Lung microvascular endothelial cell (primary cell): ENCODE measurements at places on chromosomes 1 and 21.

DNA sequence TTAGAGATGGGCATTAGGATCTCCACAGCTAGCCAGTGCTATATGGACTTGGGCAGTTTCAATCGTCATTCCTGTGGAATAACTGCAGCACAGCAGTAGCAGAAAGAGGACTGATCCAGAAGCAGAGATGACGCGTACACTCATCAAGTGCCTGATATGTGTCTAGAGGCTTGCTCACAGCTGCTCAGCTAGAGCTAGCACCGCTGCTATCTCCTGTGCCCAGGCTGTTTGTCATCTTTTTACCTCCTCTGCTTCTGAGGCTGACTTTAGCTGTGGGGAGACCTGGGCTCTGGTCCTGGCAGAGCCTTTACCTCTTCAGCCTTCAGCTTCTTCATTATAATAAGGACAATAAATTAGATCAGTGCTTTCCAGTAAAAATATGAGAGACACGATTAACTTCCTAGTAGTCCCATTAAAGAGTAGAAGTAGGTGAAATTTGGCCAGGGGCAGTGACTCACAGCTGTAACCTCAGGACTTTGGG is 5.3 kb downstream of the TENT5C start:
- no peak for DNase-seq

GRCh38 chr21:38384675-38385426 is 113.4 kb downstream of the ERG start:
- peak; percentile 39 for DNase-seq

DNA sequence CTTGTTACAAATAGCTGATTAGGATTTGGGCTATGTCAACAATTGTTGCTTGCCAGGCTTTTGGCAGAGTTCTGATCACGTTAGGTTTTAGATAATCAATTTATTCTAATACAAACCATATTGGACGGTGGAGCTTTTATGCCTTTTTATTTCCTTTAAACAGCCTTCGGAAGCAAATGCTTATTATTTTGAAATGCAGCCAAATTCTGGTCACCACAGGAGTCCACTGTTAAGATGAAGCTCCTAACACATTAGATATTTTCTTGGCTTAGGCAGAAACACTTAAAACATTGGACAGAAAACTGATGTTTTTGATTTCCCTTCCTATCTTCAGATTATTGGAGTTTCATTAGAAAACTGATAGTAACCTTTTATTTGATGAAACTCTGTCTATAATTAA is 82.9 kb downstream of the CENPF start:
- no peak for DNase-seq

DNA sequence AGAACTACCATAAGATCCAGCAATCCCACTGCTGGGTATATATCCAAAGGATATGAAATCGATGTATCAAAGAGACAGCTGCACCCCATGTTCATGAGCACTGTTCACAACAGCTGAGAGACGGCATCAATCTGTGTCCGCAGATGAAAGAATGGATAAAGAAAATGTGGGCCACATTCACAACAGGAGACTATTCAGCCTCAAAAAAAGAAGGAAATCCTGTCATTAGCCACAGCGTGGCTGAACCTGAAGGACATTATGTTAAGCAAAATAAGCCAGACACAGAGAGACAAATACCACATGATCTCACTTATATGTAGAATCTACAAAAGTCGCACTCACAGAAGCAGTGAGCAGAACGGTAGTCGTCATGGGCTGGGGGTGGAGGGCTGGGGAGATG is 99.2 kb upstream of the IFFO2 start:
- peak; percentile 31 for DNase-seq

- no peak for DNase-seq
Measured at GRCh38 chr21:25080661-25081060, 526.6 kb downstream of the MRPL39 start.

GRCh38 chr1:205700865-205701401 is 20.6 kb upstream of the SLC45A3 start:
- DNase-seq = peak; percentile 98

DNA sequence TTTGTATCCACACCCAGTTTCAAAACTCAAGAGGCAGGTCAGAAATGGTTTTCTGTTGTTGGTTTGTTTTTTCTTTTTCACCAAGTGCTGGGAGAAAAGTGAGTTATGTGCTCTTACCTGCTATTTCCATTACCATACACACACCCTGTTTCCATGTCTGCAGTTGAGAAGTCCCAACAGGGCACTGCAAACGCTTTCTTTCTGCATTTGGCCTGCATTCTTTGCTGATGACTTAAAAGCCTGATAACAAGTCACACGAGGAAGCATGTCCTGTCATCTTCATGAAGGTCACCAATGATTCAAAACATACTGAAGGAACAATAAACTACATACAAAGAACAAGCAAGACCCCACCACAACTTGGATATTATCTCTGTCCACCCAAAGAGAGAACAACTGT is 24.8 kb upstream of the KCNE1 start:
- DNase-seq = no peak

DNA sequence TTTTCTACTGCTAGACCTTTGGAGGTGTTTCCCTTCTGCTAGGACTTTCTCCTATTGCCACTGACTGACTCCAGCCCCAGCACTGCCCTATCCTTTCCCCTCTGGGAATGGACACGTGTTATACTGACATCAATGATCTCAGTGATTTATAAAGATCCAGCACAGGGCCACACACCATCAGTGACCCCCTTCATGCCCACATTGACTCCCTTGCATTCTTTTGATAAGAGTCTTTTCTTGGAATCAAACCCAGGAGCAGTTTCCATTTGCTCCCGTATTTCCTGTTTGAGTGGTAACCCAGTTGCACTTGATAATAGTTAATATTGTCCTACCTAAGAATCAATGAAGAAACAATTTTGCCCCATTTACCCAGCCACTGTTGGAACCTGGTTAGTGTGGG is 501.0 kb upstream of the USP24 start:
- DNase-seq = no peak

GRCh38 chr1:108034396-108034795 is 69.4 kb upstream of the VAV3 start:
- no peak for DNase-seq

- no peak for DNase-seq
Measured at GRCh38 chr1:111161843-111162487, 21.9 kb downstream of the CEPT1 start.

GRCh38 chr21:44331650-44332307 is 7.4 kb downstream of the CFAP410 start:
- no peak for DNase-seq

GRCh38 chr1:41733021-41733420 is 185.7 kb downstream of the HIVEP3 start:
- DNase-seq = no peak

DNA sequence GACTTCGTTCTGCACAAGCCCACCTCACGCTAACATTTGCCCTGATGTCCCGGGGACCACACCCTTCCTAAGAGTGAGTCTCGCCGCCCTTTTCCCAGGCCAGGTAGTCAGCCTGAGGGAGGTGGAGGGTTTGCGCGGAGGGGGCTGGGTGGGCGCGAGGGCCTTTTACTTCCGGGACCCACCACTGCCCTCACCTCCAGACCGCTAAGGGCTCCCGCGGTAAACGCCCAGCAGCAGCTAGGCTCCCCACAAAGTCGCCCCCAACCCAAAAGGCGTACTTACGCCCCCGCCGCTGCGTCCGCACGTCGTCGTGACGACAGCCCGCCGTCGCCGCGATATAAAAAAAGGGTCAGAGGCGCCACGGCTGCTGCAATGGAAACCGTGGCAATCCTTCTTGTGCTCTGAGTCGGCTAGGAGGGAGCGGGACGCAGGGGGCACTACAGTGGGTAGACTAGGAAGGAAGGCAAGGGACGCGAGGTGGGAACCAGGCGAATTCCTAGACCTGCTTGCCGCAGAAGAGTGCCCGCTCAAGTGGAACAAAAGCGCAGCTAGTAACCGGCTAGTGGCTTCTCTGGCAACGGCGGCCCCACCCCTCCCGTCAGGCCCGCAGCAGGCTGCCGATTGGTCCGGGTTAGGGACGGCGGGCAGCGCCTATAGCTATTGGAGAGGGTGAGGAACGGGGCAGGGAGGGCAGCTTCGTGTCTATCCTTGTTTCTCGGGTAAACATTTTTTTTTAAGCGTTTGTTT is at the start of gene ODF2L:
Gene ODF2L (minus strand): TSS at position 573 of the 747 bp plus-strand sequence. CDS start 9,296 bp downstream, outside the sequence.
- DNase-seq = peak; percentile 90

DNA sequence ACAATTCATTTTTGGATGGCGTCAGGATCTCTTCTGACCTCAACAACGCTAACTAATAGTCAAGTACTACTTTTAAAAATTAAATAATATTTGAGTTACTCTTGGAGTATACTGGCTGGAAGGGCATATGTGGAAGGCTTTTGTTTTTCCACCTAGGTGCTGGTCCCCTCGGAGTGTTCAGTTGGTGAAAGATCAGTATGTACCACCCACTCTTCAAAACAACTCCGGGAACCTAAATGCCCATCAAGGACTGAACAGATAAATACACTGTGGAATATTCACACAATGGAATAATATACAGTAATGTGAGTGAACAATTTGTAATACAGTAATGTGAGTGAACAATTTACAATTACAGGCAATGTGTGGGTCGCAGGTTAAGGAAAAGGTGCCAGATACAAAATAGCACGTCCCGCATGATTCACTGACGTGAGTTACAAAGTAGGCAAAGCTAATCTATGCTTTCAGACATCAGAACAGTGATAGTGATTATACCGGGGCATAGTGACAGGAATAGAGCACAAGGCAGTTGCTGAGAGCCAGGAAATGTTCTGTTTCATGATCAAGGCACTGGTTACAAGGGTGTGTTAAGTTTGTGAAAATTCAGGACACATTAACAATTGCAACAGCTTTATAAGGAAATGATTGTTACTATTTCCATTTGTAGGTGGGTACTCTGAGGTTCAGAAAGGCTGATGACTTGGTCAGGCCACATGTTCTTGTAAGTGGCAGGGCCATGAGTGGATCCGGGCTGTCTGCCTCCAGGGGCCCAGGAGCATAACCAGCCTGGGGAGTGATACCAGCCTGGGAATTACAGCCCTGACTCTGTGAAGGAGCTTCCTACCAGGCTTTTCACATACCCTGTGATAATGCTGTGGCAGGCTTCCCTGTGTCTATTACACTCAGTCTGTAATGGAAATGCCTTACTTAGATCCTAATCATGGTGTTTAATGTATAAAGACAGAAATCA is 59.3 kb upstream of the ABCD3 start:
- no peak for DNase-seq

GRCh38 chr1:67515324-67516080 is 85.3 kb upstream of the SERBP1 start:
- DNase-seq = no peak

GRCh38 chr1:59159557-59160203 is 137.2 kb upstream of the FGGY start:
- no peak for DNase-seq

DNA sequence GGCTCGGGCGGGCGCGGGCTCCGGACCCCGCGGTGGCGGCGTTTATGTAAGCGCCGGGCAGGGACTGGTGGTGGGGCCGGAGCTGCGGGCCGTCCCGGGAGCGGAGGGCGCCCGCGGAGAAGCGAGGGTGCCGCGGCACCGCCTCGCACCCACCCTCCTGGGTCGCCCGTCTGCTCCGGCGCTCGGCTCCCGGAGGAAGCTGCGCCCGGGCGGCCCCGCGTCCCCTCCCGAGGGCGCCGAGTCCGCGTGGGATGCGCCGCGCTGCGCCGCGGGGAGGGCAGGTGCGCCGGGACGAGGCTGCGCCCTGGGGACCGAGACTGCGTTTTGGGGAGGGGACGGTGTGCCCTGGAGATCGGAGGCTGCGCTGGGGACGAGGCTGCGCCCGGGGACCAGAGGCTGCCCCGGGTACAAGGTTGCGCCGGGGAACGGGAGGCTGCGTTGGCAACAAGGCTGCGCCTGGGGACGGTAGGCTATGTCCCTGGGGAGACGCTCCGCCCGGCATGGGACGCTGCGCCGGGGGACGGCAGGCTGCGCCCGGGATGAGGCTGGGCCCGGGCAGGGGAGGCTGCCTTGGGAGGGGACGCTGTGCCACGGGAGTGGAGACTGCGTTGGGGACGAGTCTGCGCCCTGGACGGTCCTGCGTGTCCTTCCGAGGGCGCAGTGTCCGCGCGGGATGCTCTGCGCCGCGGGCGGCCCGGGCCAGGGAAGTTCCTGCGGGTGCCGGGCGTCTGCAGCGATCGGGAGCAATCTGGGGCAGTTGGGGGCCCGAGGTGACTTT is 627 bp downstream of the ADARB1 start:
- DNase-seq = peak; percentile 55

DNA sequence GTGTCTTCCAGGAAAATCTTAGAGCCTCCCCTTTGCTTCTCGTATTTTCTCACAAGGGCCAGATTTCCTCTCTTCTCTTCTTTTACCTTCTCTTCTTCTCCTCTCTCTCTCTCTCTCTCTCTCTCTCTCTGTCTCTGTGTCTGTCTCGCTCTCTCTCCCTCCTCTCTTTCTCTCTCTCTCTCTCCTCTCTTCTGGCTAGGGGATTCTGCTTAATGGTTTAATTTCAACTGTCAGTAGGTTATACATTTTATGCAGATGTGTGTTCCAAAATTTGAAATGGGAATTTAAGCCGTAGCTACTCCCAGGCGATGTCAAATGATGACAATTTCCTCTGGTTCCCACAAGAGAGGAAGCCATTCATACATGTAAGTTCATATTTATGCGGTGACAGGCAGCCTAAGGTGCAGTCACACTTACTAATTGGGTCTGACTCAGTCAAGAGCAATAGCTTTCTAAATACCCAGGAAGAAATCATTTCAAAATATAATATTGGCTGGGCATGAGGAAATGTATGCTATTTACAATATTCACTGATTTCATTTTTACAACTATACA is 1.4 kb downstream of the DSCAM start:
- no peak for DNase-seq

DNA sequence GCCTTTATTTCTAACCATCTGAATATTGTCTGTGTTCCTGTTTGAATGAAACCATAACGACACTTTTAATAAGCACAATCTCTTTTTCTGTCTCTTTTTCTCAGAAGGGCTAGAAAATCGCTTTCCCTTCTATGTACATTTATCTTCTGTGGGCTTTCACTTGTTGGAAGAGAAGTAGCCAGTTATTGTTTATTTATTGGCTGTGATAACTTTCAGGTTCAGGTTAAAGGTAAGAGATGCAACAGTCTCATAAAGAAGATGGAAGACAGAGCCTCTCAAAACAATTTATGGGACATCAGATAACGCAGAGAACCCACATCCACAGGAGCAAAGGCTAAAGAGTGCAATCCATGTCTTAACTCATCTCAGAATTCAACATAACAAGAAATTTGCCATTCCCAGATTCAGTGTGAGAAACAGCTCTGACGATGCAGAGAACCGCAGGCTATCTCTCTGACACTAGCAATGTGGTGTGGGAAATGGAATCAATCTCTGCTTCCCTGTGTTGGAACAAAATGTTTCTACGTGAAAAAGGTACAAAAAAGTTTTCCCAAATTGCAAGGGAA is 4.1 kb upstream of the CD244 start:
- no peak for DNase-seq
